ENCODE measurements at places on chromosomes 5 and 9. TPM values are rescaled to one million over a fixed set of nuclear protein-coding genes. Genes with fewer than 3 reads are reported as not detected.
A peak's percentile ranks its signal among the peaks of the same experiment; 100 is the strongest.

GRCh38 chr5:148817606-148818005 is 8.8 kb upstream of the ADRB2 start:
- no peak overlapping the region for H3K27ac ChIP-seq
- no peaks in the 10 kb centered on the region for H3K4me1 ChIP-seq
- no peaks in the 10 kb centered on the region for H3K27me3 ChIP-seq
- H3K4me3 ChIP-seq: no peak overlapping the region
- no peaks in the 10 kb centered on the region for H3K36me3 ChIP-seq

RFX3 gene
- 11.8 TPM for total RNA-seq

DEPDC1B gene
- total RNA-seq: 0.74 TPM

DNA sequence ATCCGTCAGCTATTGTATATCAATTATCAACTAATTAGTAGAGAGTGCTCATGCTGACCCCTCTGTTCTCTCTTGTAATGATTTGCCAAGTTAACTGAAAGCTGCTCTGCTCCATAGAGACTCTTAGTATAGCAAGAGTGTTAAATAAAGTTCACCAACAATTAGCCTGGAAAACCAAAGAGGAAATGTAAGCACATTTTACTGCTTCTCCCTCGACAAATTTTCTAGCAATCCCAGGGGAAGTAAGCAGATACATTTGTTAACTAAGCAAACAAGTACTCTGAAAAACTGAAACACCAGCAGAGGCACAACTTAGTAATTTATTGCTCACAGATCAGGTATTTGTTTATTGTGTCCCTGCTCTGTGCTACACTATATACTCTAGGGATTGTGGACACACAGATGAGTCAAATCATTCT is 162.2 kb downstream of the GLIS3 start:
- H3K4me3 ChIP-seq: no peak overlapping the region
- H3K4me1 ChIP-seq: peaks cover 10% of the 10 kb centered on the region
- H3K36me3 ChIP-seq: no peaks in the 10 kb centered on the region
- no peak for DNase-seq
- H3K27ac ChIP-seq: no peak overlapping the region
- H3K27me3 ChIP-seq: no peaks in the 10 kb centered on the region

SLC46A2 gene
- total RNA-seq: not detected

NRARP gene
- 29.5 TPM for total RNA-seq

DNA sequence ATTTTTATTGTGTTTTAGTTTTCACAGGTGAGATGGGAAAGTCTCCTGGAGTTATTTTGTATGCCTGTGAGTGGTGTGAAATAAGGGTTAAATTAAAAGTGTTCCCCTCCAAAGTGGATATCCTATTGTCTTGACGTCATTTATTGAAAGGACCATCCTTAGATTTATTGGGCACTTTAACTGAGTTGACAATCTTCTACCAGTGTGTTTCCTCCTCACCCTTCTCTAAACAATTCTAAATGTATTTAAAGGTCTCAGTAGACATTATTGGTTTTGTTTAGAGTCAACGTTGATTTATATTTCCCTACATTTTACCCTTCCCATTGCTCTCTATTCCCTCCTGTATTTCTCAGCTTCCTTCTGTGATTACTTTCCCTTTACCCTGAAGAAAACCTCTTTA is 40.8 kb downstream of the PRRC1 start:
- H3K27ac ChIP-seq: no peak overlapping the region
- no peaks in the 10 kb centered on the region for H3K27me3 ChIP-seq
- no peak for DNase-seq
- peaks cover 8% of the 10 kb centered on the region for H3K36me3 ChIP-seq
- no peaks in the 10 kb centered on the region for H3K4me1 ChIP-seq
- no peak overlapping the region for H3K4me3 ChIP-seq

GRCh38 chr5:171830686-171831085 is 45.1 kb downstream of the SMIM23 start:
- no peaks in the 10 kb centered on the region for H3K4me1 ChIP-seq
- H3K4me3 ChIP-seq: no peak overlapping the region
- no peak overlapping the region for H3K27ac ChIP-seq
- no peaks in the 10 kb centered on the region for H3K27me3 ChIP-seq
- DNase-seq: no peak

DNA sequence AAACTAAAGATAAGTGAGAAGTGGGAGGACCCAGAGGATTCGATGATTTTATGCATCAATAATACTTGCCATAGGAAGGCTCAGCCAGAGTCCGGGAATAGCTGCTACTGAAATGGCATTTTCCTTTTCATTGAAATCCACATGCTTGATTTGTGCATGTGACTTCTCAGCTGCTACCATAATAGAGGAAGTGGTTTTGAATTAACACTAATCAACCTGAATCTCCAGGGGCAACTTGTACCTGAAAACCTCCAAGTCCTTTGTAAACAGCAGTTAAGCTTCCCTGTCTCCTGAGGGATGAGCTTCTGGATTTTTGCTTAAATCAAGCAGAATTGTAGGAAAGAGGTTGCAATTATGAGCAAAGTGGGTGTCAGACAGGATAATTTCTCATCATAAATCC is 124.9 kb downstream of the PPP2R2B start:
- no peak overlapping the region for H3K4me3 ChIP-seq
- no peak for DNase-seq
- no peaks in the 10 kb centered on the region for H3K4me1 ChIP-seq
- H3K36me3 ChIP-seq: no peaks in the 10 kb centered on the region

DNA sequence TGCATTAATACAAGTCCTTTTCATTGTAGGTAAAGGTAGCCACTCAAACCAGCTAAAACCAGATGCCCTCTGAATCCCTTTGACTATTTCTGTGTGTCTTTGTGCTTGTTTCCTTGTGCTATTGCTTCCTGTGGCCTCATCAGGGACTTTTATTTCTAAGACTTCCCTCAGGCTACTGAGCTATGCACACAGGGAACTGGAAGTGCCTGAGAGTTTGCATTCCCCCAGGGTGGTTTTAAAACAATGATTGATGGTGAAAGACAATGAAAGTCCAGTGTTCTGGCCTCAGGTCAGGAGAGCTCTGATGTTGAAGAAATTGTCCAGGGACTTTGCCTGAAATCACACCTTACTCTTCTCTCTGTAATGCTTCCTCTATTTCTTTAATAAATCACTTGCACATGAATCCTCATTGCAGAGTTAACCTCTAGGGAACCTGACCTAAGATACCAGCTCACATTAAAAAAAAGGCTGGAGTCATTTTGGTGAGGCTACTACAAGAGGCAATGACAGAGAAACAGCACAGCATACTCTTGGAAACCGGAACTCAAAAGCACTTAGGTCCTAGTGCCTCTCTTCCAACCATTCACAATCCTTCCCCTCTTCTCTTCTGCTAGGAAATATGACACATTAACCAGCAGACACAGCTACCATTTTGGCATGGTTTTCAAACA is 158.1 kb upstream of the NREP start:
- no peak for DNase-seq
- H3K27ac ChIP-seq: no peak overlapping the region
- no peaks in the 10 kb centered on the region for H3K4me1 ChIP-seq
- no peaks in the 10 kb centered on the region for H3K36me3 ChIP-seq

ADGRD2 gene
- 4.2 TPM for total RNA-seq

GRCh38 chr5:148035676-148036075 is 28.1 kb upstream of the SPINK5 start:
- DNase-seq: no peak
- no peaks in the 10 kb centered on the region for H3K27me3 ChIP-seq
- no peak overlapping the region for H3K4me3 ChIP-seq

DNA sequence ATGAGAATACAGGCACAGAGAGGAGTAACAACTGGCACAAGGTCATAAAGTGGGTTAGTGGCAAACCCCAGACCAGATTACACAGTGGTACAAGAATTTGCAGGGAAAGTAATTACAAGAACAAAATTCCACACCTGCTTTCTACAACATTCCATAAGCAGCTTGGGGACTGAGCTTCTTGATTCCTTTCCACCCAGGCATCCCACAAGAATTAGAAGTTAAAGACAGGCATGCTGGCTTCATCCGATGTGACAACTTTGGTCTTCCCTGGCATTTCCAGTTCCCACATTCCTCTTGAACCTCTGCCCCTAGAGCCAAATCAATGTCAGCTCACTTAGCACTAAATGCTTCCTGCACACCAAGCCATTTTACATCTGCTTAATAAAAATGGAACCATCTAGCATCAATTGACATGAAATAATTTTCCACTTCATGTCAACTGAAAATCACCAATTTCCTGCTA is 435.8 kb upstream of the PAPPA start:
- no peak for DNase-seq
- H3K27me3 ChIP-seq: no peaks in the 10 kb centered on the region
- H3K36me3 ChIP-seq: no peaks in the 10 kb centered on the region
- no peak overlapping the region for H3K27ac ChIP-seq
- H3K4me3 ChIP-seq: no peak overlapping the region

DNA sequence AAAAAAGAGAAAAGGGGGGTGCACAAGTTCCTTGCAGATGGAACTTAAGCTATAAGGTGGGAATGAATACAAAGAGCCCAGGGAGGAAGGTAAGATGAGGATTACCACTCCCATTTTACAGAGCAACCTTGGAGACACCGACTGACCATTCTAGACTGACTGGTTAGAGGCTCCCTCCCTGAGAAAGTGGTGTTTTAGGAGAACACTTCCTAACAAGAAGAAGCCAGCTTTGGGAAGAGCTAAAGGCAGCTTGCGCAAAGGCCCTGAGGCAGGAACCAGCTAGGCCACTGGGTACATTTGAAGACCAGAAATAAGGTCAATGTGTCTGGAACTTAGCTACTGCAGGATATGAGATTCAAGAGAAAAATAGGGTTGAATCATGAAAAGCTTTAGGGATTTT is 38.6 kb downstream of the SPARC start:
- DNase-seq: no peak
- peaks cover 8% of the 10 kb centered on the region for H3K4me1 ChIP-seq

- H3K4me1 ChIP-seq: peaks cover 10% of the 10 kb centered on the region
- no peak overlapping the region for H3K27ac ChIP-seq
- no peak overlapping the region for H3K4me3 ChIP-seq
- DNase-seq: no peak
These were observed 52.9 kb upstream of the VLDLR start for GRCh38 chr9:2568689-2569088.

DNA sequence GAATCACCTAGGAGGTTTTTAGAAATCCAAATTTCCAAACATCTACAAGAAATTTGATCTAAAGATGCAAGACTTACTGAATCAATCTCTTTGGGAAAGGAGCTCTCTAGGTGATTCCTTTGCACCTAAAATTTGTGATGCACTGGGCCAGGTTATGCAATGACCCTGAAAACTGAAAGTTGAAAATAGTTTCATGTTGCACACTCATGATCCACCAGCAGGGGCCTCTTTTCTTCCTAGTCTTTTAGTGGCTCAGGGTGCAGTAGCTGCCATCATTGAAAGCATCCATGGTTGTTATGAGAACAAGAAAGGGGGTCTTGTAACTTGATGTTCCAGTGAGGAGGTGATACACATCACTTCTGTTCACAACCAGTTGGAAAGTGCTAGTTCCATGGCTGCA is 486.8 kb downstream of the PSAT1 start:
- H3K4me3 ChIP-seq: no peak overlapping the region
- no peaks in the 10 kb centered on the region for H3K27me3 ChIP-seq
- DNase-seq: no peak
- H3K4me1 ChIP-seq: no peaks in the 10 kb centered on the region
- H3K36me3 ChIP-seq: no peaks in the 10 kb centered on the region

DNA sequence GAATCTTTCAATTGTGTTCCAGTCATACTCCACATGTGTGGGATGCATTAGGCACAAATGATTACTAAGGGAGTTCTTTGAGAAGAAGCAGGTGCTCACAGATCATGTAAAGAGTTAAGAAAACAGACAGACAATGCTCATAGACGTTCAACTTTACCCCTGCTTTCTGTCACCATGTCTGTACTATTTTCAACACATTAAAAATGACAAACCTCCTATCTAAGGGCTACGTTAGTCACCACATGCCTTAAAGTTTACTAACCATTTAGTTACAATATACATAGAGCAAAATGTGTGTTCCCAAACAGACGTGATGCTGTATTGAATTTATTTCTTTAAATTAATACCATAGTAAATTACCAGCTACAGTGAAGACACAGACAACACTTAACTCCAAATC is 435.9 kb downstream of the HCN1 start:
- H3K4me3 ChIP-seq: no peak overlapping the region
- no peak overlapping the region for H3K27ac ChIP-seq
- no peaks in the 10 kb centered on the region for H3K27me3 ChIP-seq
- DNase-seq: no peak

- H3K4me3 ChIP-seq: no peak overlapping the region
- no peak for DNase-seq
- peaks cover 9% of the 10 kb centered on the region for H3K4me1 ChIP-seq
- no peaks in the 10 kb centered on the region for H3K36me3 ChIP-seq
- H3K27ac ChIP-seq: no peak overlapping the region
These were observed 113.8 kb downstream of the MEF2C start for GRCh38 chr5:88769165-88769564.

DNA sequence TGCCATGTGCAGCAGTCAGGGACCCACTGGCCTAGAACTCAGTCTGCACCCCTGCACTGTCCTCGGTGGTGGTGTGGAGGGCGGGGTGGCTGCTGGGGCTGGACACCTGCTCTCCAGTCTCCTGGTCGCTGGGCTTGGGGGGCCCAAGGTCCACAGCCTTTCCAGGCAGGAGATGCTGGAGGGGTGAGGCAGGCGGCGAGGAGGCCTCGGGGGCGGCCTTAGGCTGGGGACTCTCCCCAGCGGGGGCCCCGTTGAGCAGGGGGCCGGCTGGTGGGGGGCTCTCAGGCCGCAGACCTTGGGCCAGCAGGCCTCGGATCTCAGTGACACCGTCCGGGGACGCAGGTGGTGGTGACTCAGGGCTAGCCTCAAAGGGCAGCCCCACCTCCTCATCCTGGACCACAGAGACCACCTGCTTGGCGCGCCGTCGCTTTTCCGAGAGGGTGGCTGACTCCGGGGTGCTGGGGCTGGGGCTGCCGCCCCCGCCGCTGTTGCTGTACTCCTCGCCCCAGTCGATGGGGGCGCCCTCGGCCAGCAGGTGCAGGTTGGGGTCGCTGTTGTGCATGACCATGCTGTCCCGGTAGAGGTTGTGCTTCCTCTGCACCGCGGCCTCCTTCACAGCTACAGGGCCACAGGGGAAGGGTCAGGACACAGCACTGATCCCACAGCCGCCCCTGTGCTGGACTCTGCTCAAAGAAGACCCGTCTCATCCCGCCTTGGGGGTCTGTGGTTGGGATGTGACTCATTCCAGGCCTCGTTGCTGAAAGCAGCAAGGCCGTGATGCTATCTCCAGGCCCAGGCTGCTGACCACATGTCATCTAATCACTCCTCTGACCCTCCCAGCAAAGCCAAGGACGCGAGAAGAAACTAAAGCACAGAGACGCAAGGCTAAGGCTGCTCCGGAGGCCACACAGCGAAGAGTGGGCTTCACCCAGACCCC is 55.8 kb downstream of the LRSAM1 start:
- DNase-seq: no peak
- peak overlapping the region; percentile 37 for H3K27ac ChIP-seq
- no peaks in the 10 kb centered on the region for H3K4me1 ChIP-seq
- H3K4me3 ChIP-seq: no peak overlapping the region

DNA sequence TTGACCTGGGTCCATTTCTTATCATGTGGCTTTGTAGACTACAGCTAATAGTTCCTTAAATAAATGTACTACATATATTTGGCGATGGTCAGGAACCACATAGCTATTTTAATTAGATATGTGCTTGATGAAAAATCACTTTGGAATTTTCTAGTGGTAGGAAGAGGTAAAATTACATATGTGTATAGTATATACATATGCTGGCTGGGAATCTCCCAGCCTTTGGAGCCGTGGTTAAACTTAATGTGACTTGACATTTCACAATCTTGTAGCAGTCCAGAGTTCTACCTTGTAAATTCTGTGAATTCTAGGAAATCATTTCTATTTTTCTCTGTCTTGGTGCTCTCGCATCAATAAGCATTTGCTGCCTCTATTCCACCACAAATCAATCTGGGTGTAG is 565.0 kb downstream of the DMRTA1 start:
- no peak overlapping the region for H3K4me3 ChIP-seq
- no peak for DNase-seq
- no peaks in the 10 kb centered on the region for H3K36me3 ChIP-seq
- H3K4me1 ChIP-seq: no peaks in the 10 kb centered on the region
